Stimulated activated CD4-positive, alpha-beta T cell treated with anti-CD3 and anti-CD28 coated beads, Interleukin-15, amount 100 ng/mL, for 24 hours (primary cell): ENCODE measurements at places on chromosomes 13 and 19.
A peak's percentile ranks its signal among the peaks of the same experiment; 100 is the strongest.

- DNase-seq, result no peak
Measured at GRCh38 chr19:6127716-6128335, 7.6 kb upstream of the ACSBG2 start.

- DNase-seq, result no peak
Measured at GRCh38 chr13:97555034-97555433, 121.1 kb downstream of the RAP2A start.

DNA sequence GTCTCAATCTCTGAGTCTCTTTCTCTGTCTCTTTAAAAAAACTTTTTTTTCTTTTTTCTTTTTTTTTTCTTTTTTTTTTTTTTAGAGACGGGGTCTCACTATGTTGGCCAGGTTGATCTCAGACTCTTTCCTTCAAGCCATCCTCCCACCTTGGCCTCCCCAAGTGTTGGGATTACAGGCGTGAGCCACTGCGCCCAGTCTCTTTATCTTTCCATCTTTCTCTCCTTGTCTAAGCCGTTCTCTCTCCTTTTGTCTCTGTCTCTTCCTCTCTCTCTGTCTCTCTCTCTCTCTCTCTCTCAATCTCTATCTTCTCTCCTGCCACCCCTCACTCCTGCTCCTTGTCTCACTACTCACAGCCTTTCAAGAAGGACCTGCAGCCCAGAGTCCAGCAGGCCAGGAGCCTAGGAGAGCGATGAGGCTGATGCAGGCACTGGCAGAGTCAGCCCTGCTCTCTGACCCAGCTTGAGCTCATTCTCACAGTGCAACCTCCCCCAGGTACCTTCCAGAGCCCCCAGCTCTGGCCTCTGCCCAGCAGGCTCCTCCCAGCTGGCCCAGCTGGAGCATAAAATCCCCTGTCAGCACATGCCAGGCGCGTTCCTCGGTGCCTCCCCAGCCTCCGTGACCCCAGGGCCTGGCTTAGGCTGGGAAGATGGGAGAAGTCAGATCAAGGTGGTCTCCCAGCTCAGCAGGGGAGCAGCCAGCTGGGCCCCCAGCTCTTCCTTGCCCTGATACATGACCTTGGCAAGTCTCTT lies at the start of gene NPHS1:
Gene NPHS1, minus strand, starts transcription at position 476 of the 752 bp plus-strand sequence. CDS start 667 bp downstream, outside the sequence.
- no peak for DNase-seq

DNA sequence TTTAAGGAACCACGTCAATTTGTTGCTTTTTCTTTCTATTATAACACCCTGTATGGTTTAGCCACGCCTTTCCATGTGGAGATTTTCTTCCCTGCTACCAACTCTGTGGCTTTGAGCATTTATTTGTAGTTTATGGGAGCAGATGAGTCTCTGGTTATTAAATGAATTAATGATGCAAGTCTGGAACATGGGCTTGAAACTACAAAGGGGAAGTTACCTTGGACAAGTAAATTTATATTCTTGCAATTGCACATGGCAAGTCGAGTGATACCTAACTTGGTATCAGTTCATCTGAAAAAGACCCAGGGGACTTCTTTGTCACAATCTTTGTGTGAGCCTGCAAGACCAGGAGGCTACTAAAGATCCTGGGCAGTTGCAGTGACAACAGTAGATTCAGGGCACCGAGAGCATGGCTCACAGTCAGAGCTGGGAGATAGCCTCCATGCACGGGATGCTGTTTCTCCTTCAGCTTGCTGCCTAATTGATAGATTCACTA lies 24.4 kb downstream of the B3GLCT start:
- no peak for DNase-seq

GRCh38 chr13:61927648-61928047 lies 512.0 kb upstream of the PCDH20 start:
- DNase-seq, result no peak

- DNase-seq, result no peak
Measured at GRCh38 chr13:86559901-86560300, 760.7 kb upstream of the SLITRK6 start.

GRCh38 chr19:12159773-12160414 lies 3.0 kb upstream of the ZNF136 start:
- peak; percentile 28 for DNase-seq

DNA sequence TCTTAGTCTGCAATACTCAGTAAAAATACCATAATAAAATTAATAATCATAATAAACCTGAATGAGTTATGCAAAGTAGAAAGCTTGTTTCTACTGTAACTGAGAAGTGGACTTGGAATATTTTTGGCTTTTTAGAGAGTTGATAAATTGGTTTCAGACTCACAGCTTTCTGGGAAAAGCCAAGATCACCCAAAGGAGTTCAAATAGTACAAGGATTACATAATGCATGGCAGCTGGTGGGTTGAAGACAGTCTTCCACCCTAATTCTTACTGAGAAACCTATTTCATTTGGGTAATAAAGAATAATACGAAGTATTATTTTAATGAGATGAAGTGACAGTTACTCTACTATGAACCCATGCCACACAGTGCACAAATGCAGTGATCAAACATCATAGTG lies 139.4 kb upstream of the KLF12 start:
- DNase-seq, result no peak

- peak; percentile 84 for DNase-seq
Measured at GRCh38 chr19:6802336-6803035, 30.0 kb downstream of the VAV1 start.

- DNase-seq, result no peak
Measured at GRCh38 chr19:7393939-7394730, 45.4 kb downstream of the ARHGEF18 start.

DNA sequence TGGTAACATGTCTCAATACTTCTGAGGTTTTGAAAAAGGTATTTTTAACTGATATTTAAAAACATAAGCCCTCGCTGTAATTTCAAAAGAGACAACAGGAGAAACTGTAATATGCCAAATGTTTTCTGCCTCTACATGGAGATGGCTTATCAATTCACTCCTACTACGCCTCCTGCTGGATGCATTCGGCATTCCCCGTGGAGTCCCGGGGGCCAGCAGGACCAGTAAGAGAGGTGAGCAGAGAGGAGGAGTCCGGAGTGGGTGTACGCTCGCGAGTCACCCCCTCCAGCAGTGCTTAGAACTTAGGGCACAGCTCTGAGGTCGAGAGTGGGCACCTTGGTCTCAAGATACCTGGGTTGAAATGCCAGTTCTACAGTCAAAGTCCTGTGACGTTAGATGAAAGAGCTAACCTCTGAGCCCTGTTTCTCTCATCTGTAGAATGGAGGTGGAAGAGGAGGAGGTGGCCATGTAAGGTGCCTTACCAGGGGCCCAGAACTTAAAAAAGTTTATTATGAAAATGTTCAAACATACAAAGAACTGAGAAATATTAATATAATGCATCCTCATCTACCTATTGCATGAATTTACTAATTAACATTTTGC lies 110.2 kb downstream of the STK24 start:
- DNase-seq, result peak; percentile 70

DNA sequence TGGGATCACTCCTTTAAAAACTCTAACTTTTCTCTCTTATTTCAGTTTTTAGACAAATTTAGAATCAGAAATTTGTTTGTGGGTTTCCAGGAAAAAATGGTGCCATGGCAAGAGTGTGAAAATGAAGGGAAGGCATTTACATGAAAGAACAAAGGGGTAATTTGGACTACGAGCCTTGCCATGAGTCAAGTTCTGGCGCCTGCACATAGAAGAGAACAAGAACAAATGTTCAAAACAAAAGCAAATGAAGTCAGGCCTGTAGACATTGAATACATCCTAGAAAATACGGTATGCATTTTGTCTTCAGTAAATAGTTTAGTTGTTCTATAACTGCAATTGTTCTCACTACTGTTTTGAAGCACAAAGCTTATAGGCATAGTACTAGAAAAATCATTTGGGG lies 1390.5 kb downstream of the EFNB2 start:
- no peak for DNase-seq
